ENCODE measurements at places on chromosomes 5 and 9. TPM values are rescaled to one million over a fixed set of nuclear protein-coding genes. Genes with fewer than 3 reads are reported as not detected.

The PRR7 gene
- total RNA-seq, result 21.8 TPM

The BTNL3 gene
- total RNA-seq, result not detected

The GABBR2 gene
- total RNA-seq, result not detected

The CCNJL gene
- not detected for total RNA-seq

The CCDC183 gene
- total RNA-seq, result 2.3 TPM

The BARHL1 gene
- not detected for total RNA-seq

The DNAH5 gene
- total RNA-seq, result not detected

The PCDHGB6 gene
- total RNA-seq, result not detected

The PCDHB10 gene
- not detected for total RNA-seq

The PCDHGA7 gene
- total RNA-seq, result not detected

The NACC2 gene
- total RNA-seq, result 4.8 TPM

The PCDHB8 gene
- not detected for total RNA-seq

The HTR4 gene
- total RNA-seq, result not detected

The TXNDC8 gene
- total RNA-seq, result not detected

The ANKRD18A gene
- 10.9 TPM for total RNA-seq

The PCDHA5 gene
- total RNA-seq, result not detected

The CDH9 gene
- total RNA-seq, result not detected

The AFAP1L1 gene
- total RNA-seq, result not detected

The MVB12B gene
- 5.1 TPM for total RNA-seq

The CCNH gene
- total RNA-seq, result 393 TPM

The PCDHGA5 gene
- total RNA-seq, result not detected

The SLC45A2 gene
- total RNA-seq, result not detected

The PPP3R2 gene
- not detected for total RNA-seq
